ENCODE measurements at places on chromosomes 7 and 10. TPM values are rescaled to one million over a fixed set of nuclear protein-coding genes. Genes with fewer than 3 reads are reported as not detected.

The PTPN20 gene
- 0.19 TPM for total RNA-seq

The IRF5 gene
- 0.65 TPM for total RNA-seq

The AKR1B15 gene
- not detected for total RNA-seq

The SLC39A12 gene
- not detected for total RNA-seq

The HOXA3 gene
- total RNA-seq, result 6.5 TPM

The ALOX5 gene
- not detected for total RNA-seq

The HABP2 gene
- total RNA-seq, result not detected

The GIMAP1 gene
- total RNA-seq, result 14.4 TPM

The PILRA gene
- total RNA-seq, result 0.38 TPM

The BTBD16 gene
- not detected for total RNA-seq

The TAS2R3 gene
- total RNA-seq, result 0.98 TPM

The HNRNPA2B1 gene
- total RNA-seq, result 140 TPM

The TUBB8 gene
- not detected for total RNA-seq

The ALDH18A1 gene
- 82.6 TPM for total RNA-seq

The SPAM1 gene
- not detected for total RNA-seq

The FOXP2 gene
- 8.5 TPM for total RNA-seq

The PALD1 gene
- total RNA-seq, result 130 TPM

The FASTK gene
- 83.9 TPM for total RNA-seq

The ZNF727 gene
- not detected for total RNA-seq

The PMS2 gene
- 13.4 TPM for total RNA-seq

The OSBPL3 gene
- 31.0 TPM for total RNA-seq

The MMD2 gene
- total RNA-seq, result not detected

The CHCHD2 gene
- total RNA-seq, result 323 TPM

The OPALIN gene
- total RNA-seq, result not detected

The CCDC172 gene
- not detected for total RNA-seq

The UCMA gene
- not detected for total RNA-seq

The STK32C gene
- total RNA-seq, result 6.9 TPM

The SDK1 gene
- 0.65 TPM for total RNA-seq

The TMEM196 gene
- total RNA-seq, result not detected

The PLAC9 gene
- 2.3 TPM for total RNA-seq

The SYCE1 gene
- 0.33 TPM for total RNA-seq

The KIAA1217 gene
- 10.9 TPM for total RNA-seq

The PRSS1 gene
- total RNA-seq, result not detected

The SUN3 gene
- total RNA-seq, result not detected

The PHKG1 gene
- 0.33 TPM for total RNA-seq

The MDH2 gene
- 43.3 TPM for total RNA-seq

The NEBL gene
- 3.2 TPM for total RNA-seq

The HECTD2 gene
- total RNA-seq, result 8.4 TPM

The PPP1R17 gene
- total RNA-seq, result not detected

The CYP2C9 gene
- total RNA-seq, result not detected

The COBL gene
- not detected for total RNA-seq

The CTAGE6 gene
- 0.65 TPM for total RNA-seq

The EPO gene
- total RNA-seq, result not detected

The PRPS1L1 gene
- total RNA-seq, result not detected

The SPDYE8 gene
- not detected for total RNA-seq

The GRID2IP gene
- total RNA-seq, result not detected
